ENCODE measurements at places on chromosomes 6 and 20. TPM values are rescaled to one million over a fixed set of nuclear protein-coding genes. Genes with fewer than 3 reads are reported as not detected.

Gene RING1
- total RNA-seq: 46.1 TPM

Gene HMGCLL1
- total RNA-seq: not detected

Gene KHDC1
- 6.7 TPM for total RNA-seq

Gene UBD
- 0.34 TPM for total RNA-seq

Gene TPBG
- total RNA-seq: 0.07 TPM

Gene DEFB121
- total RNA-seq: not detected

Gene EYS
- not detected for total RNA-seq

Gene MTFR2
- 18.4 TPM for total RNA-seq

DNA sequence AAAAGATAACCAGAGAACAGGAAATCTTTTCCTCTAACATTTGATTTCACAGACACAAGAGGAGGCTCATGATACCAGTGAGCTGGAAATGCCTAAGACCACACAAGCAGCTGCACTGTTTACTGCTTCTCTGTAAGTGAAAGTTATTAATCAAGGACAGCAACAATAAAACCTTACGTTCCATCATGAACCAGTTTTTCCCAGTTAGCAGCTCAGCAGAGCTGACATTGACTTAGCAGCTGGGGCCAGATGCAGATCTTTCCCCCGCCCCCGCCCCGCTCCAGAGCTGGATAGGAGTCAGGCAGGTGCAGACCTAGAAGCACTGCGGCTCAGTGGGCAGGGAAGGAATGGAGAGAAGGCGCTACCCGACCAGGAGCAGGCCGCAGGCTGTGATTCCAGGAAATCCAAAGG, 275.2 kb downstream of the GMDS start:
- H3K36me3 ChIP-seq: no peaks in the 10 kb centered on the region
- no peak overlapping the region for H3K27ac ChIP-seq
- peaks cover 7% of the 10 kb centered on the region for H3K4me1 ChIP-seq
- no peak for DNase-seq
- H3K27me3 ChIP-seq: no peaks in the 10 kb centered on the region
- H3K4me3 ChIP-seq: no peak overlapping the region

- no peak within 1 kb of the TSS for H3K27ac ChIP-seq
- peak within 1 kb of the TSS; percentile 81 for H3K4me3 ChIP-seq
- H3K36me3 ChIP-seq: peaks cover 2% of the 10 kb centered on the region
Observed at GRCh38 chr20:64083804-64084684, at the start of gene LKAAEAR1. TSS of gene LKAAEAR1 (minus strand) at chr20:64084398. CDS start at chr20:64084219, 179 bp downstream.

GRCh38 chr20:41179961-41180360, 42.6 kb downstream of the PLCG1 start:
- peaks cover 3% of the 10 kb centered on the region for H3K4me1 ChIP-seq
- peak; percentile 5 for DNase-seq
- H3K4me3 ChIP-seq: no peak overlapping the region
- H3K27me3 ChIP-seq: no peaks in the 10 kb centered on the region
- H3K27ac ChIP-seq: no peak overlapping the region

- H3K4me3 ChIP-seq: no peak overlapping the region
- peaks cover 16% of the 10 kb centered on the region for H3K27me3 ChIP-seq
- H3K36me3 ChIP-seq: no peaks in the 10 kb centered on the region
- H3K27ac ChIP-seq: no peak overlapping the region
Observed at GRCh38 chr20:44750081-44750805, 4.6 kb downstream of the KCNK15 start.

GRCh38 chr6:5457041-5457440, 195.7 kb downstream of the FARS2 start:
- H3K36me3 ChIP-seq: no peaks in the 10 kb centered on the region
- H3K4me3 ChIP-seq: no peak overlapping the region
- no peak overlapping the region for H3K27ac ChIP-seq
- no peak for DNase-seq
- no peaks in the 10 kb centered on the region for H3K27me3 ChIP-seq

GRCh38 chr6:87828044-87828443, 126.0 kb upstream of the AKIRIN2 start:
- H3K27ac ChIP-seq: no peak overlapping the region
- DNase-seq: no peak
- H3K36me3 ChIP-seq: no peaks in the 10 kb centered on the region
- peaks cover 18% of the 10 kb centered on the region for H3K4me1 ChIP-seq

DNA sequence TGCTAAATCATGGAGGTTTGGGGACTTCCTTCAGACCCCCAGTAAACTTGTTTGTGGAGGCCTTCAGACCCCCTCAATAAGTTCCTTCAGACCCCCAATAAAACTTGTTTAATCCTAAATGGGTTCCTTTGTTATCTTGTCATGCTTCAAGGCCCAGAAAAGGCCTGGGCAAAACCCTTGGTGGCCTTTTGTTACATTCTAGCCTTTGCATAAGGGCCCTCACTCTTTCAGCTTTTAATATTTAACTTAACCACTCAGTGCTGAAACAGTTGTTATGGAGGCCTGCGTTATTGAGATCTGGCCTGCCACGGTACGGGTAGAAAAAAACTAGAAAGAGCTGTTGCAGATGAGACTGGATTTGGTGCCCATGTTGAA, 4.3 kb upstream of the DYNLRB1 start:
- DNase-seq: no peak
- no peak overlapping the region for H3K27ac ChIP-seq
- peaks cover 9% of the 10 kb centered on the region for H3K4me1 ChIP-seq
- H3K36me3 ChIP-seq: peaks cover 18% of the 10 kb centered on the region
- no peaks in the 10 kb centered on the region for H3K27me3 ChIP-seq

DNA sequence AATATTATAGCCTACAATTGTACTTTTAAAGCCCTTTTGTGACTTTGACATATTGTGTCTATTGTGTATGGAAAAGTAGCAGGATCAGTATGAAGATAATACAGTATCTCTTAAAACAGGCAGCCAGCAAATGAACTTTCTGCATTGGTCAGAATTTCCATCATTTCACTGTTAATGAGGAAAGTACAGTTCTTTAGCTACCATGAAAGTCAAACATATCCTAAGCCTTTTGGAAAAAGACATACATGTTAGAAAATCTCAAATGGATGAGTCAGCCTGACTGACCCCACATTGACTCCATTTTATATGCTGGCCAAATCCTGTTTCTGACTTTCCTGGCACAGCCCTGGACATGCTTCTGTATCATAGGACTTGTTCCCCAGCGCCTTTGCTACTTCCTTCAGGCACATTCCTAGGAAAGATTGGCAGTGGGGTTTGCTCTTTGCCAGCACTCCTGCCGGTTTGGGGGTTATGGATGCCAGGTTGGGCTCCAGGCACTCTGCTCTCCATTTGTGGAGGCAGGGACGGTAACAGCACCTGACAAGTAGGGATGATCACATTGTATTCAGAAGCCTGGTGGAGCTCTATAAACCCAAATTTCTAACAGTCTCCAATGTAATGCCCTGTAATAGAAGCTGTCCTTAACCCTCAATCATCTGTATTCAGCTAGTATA, 43.7 kb downstream of the TOP1 start:
- H3K4me1 ChIP-seq: peaks cover 62% of the 10 kb centered on the region
- DNase-seq: no peak
- peak overlapping the region; percentile 78 for H3K27ac ChIP-seq
- H3K4me3 ChIP-seq: no peak overlapping the region
- peaks cover 59% of the 10 kb centered on the region for H3K36me3 ChIP-seq
- no peaks in the 10 kb centered on the region for H3K27me3 ChIP-seq

DNA sequence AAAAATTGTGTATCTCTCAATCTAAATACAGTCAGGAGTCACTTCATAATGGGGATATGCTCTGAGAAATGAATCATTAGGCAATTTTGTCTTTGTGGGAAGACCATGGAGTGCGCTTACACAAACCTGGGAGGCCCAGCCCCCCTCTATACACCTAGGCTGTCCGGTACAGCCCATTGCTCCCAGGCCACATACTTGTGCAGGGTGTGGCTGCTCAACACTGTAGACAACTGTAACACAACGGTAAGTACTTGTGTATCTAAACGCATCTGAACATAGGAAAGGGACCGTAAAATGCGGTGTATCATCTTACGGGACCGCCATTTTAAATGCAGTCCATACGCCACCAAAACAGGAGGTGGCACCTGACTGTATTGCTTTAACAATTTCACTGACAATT, 58.0 kb upstream of the FRMD1 start:
- H3K4me3 ChIP-seq: no peak overlapping the region
- no peaks in the 10 kb centered on the region for H3K36me3 ChIP-seq
- H3K27ac ChIP-seq: no peak overlapping the region
- no peaks in the 10 kb centered on the region for H3K4me1 ChIP-seq
- peaks cover 21% of the 10 kb centered on the region for H3K27me3 ChIP-seq

GRCh38 chr6:110617057-110617456, 140.6 kb upstream of the SLC22A16 start:
- no peak for DNase-seq
- peak overlapping the region; percentile 47 for H3K27ac ChIP-seq
- H3K4me3 ChIP-seq: no peak overlapping the region
- peaks cover 46% of the 10 kb centered on the region for H3K36me3 ChIP-seq
- H3K27me3 ChIP-seq: no peaks in the 10 kb centered on the region

DNA sequence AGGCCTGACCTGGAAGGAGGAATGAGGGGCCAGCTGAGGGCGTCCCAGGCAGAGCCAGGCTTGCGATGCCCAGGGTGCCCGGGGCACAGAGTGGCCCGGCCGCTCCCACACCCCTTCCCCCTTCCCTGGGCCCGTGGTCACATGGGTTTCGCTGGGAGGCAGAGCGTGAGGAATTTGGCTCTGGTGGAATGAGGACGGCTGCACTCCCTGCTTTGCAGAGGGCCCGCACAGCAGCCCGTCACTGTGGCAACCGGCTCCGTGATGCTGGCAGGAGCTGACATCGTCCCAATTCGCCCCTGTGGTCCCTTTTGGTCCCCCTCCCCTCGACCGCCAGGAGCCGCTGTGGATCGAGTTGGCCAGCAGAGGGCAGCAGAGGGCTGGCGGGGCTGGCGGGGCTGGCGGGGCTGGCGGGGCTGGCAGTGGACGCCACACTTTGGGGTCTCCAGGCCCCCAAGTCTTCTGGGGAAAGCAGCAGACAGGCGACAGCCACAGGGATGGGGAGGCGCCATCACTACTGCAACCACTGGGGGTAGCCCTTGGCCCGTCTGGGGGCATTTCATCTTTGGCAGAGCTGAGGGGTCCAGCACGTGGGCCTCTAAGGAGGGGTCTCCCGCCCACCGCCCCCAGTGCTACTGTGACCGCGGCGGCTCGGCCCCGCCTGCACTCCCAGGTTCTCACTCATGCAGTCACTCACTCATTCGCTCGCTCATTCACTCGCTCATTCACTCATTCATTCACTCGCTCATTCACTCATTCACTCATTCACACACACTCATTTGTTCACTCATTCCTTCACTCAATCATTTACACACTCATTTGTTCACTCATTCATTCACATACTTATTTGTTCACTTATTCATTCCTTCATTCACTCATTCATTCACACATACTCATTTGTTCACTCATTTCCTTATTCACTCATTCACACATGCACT, 49.7 kb upstream of the BHLHE23 start:
- no peak overlapping the region for H3K27ac ChIP-seq
- H3K4me3 ChIP-seq: no peak overlapping the region
- peak; percentile 19 for DNase-seq
- H3K36me3 ChIP-seq: no peaks in the 10 kb centered on the region
- peaks cover 2% of the 10 kb centered on the region for H3K27me3 ChIP-seq

- no peak for DNase-seq
- H3K27me3 ChIP-seq: no peaks in the 10 kb centered on the region
- H3K27ac ChIP-seq: no peak overlapping the region
- H3K4me1 ChIP-seq: peaks cover 29% of the 10 kb centered on the region
Observed at GRCh38 chr6:44226368-44227147, 3.2 kb downstream of the SLC29A1 start.

GRCh38 chr6:113457198-113457597, 399.9 kb upstream of the MARCKS start:
- no peaks in the 10 kb centered on the region for H3K27me3 ChIP-seq

- no peaks in the 10 kb centered on the region for H3K27me3 ChIP-seq
- no peak overlapping the region for H3K27ac ChIP-seq
- H3K4me1 ChIP-seq: peaks cover 7% of the 10 kb centered on the region
- DNase-seq: no peak
Observed at GRCh38 chr6:162123797-162124196, 603.8 kb downstream of the PRKN start.

- H3K4me3 ChIP-seq: no peak overlapping the region
- DNase-seq: no peak
- no peak overlapping the region for H3K27ac ChIP-seq
Observed at GRCh38 chr6:85544776-85545175, 48.9 kb downstream of the SNX14 start.

- H3K4me3 ChIP-seq: no peak overlapping the region
- no peak overlapping the region for H3K27ac ChIP-seq
- peaks cover 60% of the 10 kb centered on the region for H3K36me3 ChIP-seq
- no peak for DNase-seq
Observed at GRCh38 chr20:64000906-64001305, 20.0 kb downstream of the PRPF6 start.

DNA sequence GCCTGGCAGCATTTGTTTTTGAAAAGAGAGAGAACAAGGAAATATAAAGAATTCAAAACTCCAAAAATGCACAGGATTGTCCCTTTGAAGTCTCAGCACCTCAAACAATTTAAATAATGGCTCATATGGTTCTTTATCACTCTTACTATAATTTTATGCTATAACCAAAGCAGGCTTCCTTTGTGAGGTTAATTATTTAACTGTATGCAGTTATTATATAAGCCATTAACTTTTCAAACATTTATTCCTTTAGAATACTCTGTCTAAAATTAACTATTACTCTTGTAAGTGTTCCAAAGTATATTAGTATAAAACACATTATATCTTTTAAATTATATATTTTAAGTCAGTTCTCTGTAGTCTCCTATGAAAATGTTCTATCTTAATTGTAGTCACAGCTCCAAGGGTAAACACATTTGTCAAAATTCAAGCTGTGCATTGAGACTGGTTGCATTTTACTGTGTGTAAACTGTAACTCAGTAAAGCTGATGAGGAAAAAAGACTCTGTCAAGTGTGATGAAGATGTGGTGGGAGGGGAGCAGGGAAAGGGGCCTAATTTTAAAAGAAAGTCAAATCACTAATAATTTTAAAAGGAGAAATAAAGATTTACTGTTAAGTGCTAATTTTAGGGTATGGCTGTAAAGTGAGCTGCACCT, 20.0 kb upstream of the PLAGL1 start:
- no peaks in the 10 kb centered on the region for H3K36me3 ChIP-seq
- H3K27me3 ChIP-seq: peaks cover 27% of the 10 kb centered on the region
- no peak for DNase-seq
- no peak overlapping the region for H3K27ac ChIP-seq
- H3K4me1 ChIP-seq: no peaks in the 10 kb centered on the region

- no peaks in the 10 kb centered on the region for H3K36me3 ChIP-seq
- DNase-seq: peak; percentile 75
- H3K27me3 ChIP-seq: peaks cover 24% of the 10 kb centered on the region
- H3K4me1 ChIP-seq: peaks cover 58% of the 10 kb centered on the region
- H3K4me3 ChIP-seq: peak overlapping the region; percentile 30
Observed at GRCh38 chr6:46011188-46012085, 4.2 kb downstream of the CLIC5 start.

GRCh38 chr6:127481628-127482027, 22.4 kb upstream of the KIAA0408 start:
- no peak overlapping the region for H3K27ac ChIP-seq
- H3K4me3 ChIP-seq: no peak overlapping the region
- peaks cover 31% of the 10 kb centered on the region for H3K4me1 ChIP-seq
- H3K27me3 ChIP-seq: peaks cover 1% of the 10 kb centered on the region
- no peak for DNase-seq

GRCh38 chr6:4941782-4942672, 61.8 kb downstream of the RPP40 start:
- DNase-seq: peak; percentile 48
- H3K27ac ChIP-seq: peak overlapping the region; percentile 76
- peaks cover 45% of the 10 kb centered on the region for H3K4me1 ChIP-seq
- peaks cover 28% of the 10 kb centered on the region for H3K36me3 ChIP-seq

- no peaks in the 10 kb centered on the region for H3K36me3 ChIP-seq
- H3K4me3 ChIP-seq: no peak overlapping the region
Observed at GRCh38 chr20:4060064-4060795, 44.9 kb upstream of the RNF24 start.

- no peak overlapping the region for H3K27ac ChIP-seq
- DNase-seq: no peak
- H3K36me3 ChIP-seq: no peaks in the 10 kb centered on the region
- H3K4me1 ChIP-seq: no peaks in the 10 kb centered on the region
Observed at GRCh38 chr6:8731874-8732273, 296.5 kb upstream of the SLC35B3 start.
